ENCODE measurements at places on chromosomes 16 and 17.

GRCh38 chr17:60579090-60579489 is 20.9 kb upstream of the PPM1D start:
- DNase-seq = no peak

DNA sequence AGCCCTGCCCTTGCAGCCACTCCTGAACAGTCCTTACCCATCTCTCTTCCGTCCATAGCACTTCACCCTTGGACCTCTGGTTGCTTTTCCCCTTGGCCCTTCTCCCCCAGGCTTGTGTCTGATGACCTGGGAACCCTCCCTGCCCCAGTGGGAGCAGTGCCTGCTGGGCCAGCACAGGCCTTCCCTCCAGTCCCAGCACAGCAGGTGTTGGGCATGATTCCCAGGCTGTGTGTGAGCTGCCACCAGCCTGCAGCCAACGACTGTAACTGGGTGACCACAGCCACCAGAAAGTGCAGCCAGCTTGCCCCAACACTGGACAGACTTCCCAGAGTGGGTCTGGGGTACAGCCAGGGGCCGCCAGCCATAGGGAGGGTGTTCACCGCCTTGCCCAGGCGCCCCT is 30.0 kb downstream of the CRAMP1 start:
- no peak for DNase-seq

- no peak for DNase-seq
Measured at GRCh38 chr17:56918916-56919315, 5.1 kb upstream of the TRIM25 start.

DNA sequence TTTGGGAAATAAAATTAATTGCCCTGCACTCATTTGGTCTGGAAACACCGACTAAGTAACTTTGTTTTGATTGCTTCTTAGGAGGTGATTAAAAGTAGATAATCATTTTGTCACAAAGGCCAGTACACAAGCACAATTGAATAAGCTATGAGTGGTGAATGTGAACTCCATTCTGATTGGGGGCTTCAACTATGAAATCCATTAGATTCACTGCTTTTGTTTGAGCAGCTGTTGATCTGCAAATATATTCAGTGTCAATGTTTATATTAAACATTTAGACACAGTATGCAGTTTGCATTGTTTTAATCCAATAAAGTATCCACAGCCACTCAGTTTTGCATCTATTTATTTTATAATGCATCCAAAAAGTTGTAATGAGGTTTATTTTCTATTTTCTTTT is 817.5 kb downstream of the CDH11 start:
- DNase-seq = no peak

GRCh38 chr16:88606148-88606757 is 32.1 kb upstream of the IL17C start:
- DNase-seq = no peak

- no peak for DNase-seq
Measured at GRCh38 chr17:14749269-14749668, 448.4 kb downstream of the HS3ST3B1 start.

- DNase-seq = no peak
Measured at GRCh38 chr17:37082311-37082860, 133.6 kb downstream of the AATF start.

- DNase-seq = no peak
Measured at GRCh38 chr17:81084680-81085419, 49.9 kb downstream of the BAIAP2 start.

- DNase-seq = no peak
Measured at GRCh38 chr17:62121025-62121730, 56.1 kb upstream of the MED13 start.

GRCh38 chr17:29162909-29163341 is 17.3 kb downstream of the MYO18A start:
- DNase-seq = no peak

GRCh38 chr17:43774304-43775250 is 4.2 kb downstream of the DUSP3 start:
- no peak for DNase-seq

Measured in CD8-positive, alpha-beta T cell (primary cell).